ENCODE measurements at places on chromosomes 2 and 18.

DNA sequence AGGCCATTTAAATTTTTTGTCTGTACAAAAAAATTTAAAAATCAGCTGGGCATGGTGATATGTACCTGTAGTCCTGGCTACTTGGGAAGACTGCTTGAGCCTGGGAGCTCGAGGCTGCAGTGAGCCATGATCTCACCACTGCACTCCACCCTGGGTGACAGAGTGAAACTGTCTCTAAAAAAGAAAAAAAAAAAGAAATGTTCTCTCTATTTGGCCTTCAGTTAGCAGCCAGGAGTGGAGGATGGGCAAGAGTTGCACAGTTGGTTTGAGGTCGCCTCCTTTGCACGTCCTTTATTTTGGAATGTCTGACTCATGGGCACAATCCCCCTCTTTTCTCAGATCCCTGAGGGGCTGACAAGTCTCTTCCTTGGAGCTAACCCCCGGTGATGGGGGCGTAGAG lies 26.3 kb downstream of the ITM2C start:
- DNase-seq = no peak

GRCh38 chr2:10014418-10015190 lies 28.7 kb upstream of the KLF11 start:
- DNase-seq = no peak

DNA sequence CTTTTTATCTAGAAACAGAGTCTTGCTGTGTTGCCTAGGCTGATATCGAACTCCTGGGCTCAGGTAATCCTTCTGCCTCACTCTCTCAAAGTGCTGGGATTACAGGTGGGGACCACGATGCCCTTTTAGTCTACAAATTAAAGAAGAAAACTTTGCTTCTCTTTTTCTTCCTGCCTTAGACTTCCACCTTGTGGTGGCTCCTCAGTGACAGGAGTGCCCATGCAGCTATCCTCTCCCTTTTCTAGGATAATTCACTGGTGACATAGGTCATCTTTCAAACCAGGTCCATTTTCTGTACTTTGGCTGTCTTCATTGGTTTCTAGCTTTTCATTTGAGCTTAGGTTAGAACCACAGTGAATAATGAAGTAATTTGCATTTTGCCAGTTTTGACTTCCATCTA lies 13.6 kb downstream of the DCAF17 start:
- no peak for DNase-seq

GRCh38 chr2:159050426-159050825 lies 82.0 kb downstream of the TANC1 start:
- DNase-seq = no peak

DNA sequence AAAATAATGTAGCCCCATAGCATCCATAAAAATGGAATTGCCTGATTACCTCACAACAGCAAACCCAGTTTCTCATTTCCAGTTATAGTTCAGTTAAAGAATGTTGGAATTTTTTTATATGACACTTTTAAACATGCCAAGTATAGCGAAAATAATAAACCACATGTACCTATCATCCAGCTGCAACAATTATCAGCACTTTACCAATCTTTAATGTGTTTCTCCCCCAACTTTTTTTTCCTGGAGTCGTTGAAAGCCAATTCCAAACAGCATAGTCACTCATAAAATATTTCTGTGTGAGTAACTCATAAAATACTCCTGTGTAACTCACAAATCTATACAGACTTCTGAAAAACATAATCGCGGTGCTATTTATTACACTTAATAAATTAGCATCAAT lies 38.1 kb downstream of the SMAD4 start:
- DNase-seq = no peak

DNA sequence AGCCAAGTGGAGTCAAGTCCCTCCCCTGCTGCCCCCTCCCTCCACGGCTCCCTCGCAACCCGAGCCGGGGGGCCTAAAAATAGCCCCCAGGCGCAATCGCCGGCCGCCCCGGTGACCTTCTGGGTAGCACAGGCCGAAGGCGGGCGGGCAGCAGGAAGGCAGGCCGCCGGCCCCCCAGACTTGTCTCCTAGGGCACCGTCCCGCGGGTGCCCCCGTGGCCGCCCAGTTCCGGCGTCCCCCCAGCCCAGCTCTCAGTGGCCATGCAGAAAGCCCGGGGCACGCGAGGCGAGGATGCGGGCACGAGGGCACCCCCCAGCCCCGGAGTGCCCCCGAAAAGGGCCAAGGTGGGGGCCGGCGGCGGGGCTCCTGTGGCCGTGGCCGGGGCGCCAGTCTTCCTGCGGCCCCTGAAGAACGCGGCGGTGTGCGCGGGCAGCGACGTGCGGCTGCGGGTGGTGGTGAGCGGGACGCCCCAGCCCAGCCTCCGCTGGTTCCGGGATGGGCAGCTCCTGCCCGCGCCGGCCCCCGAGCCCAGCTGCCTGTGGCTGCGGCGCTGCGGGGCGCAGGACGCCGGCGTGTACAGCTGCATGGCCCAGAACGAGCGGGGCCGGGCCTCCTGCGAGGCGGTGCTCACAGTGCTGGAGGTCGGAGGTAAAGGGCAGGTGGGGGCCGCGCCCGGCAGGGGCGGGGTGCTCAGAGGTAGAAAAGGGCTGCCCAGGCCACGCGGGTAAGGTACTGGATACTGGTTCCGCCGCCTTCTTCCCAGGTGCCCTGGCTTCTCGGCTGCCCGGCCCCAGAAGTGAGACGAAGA lies at the start of gene SPEG:
SPEG (plus strand) TSS at position 126 of the 808 bp plus-strand sequence; CDS start at position 261, 135 bp downstream.
- no peak for DNase-seq

- DNase-seq = no peak
Measured at GRCh38 chr2:25453199-25453905, 111.6 kb upstream of the DNMT3A start.

DNA sequence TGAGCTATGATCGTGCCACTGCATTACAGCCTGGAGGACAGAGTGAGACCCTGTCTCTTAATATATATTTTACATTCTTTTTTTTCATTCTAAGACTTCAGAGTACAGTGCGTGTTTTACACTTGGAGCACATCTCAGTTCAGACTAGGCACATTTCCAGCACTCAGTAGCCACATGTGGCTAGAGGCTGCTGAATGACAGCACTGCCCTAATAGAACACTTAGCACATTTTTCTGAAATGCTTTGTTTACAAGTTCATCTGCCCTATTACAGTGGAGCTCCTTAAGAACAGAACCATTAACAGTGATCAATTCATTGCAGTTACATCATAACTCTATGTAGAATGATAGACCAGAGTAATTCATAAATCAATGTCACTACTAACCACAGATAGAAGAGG lies 138.1 kb downstream of the SUCLG1 start:
- DNase-seq = no peak

- DNase-seq = no peak
Measured at GRCh38 chr2:240226672-240227537, 86.4 kb upstream of the OTOS start.

- no peak for DNase-seq
Measured at GRCh38 chr2:51031021-51031780, 731 bp downstream of the NRXN1 start.

GRCh38 chr18:66461344-66461743 lies 142.5 kb downstream of the CDH19 start:
- no peak for DNase-seq

DNA sequence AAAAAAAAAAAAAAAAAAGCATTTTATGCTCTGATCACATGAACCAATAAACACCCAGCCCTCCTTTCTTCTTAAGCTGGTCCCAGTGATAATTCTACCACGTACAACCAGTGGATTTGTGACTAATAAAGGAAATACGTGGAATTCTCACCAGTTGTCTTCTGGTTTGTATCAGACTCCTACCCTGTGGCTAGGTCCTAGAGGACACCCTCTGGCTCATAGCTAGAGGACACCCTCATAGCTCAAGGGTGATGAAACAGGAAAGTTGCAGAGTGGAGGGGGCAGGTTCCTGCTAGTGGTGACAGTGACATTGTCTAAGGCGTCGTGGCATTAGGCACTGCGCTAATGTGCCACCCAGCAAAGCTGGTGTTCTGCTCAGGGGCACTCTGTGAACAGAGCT lies 167.8 kb downstream of the BCL11A start:
- DNase-seq = no peak

- no peak for DNase-seq
Measured at GRCh38 chr2:105399207-105399861, 483 bp upstream of the FHL2 start.

GRCh38 chr18:36665952-36666351 lies 162.8 kb downstream of the TPGS2 start:
- DNase-seq = no peak

GRCh38 chr18:13463526-13464210 lies 245.1 kb downstream of the LDLRAD4 start:
- DNase-seq = peak; percentile 24

DNA sequence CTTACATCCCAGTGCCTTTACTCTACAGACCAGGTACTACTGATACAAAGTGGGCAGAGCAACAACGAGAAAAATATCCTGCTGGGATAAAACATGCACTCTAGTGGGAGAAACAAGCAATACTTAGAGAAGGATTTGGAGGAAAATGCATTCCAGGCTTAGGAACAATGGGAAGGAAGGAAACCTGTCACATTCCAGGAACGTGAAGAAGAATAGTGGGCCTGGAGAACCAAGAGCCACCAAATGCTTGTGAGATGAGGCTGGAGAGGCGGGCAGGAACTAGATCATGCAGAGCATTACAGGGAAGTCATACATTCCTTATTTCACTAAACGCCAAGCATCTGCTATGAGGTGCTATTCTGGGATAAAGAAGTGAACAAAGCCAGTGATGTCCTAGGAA lies 342.3 kb downstream of the DCC start:
- no peak for DNase-seq

DNA sequence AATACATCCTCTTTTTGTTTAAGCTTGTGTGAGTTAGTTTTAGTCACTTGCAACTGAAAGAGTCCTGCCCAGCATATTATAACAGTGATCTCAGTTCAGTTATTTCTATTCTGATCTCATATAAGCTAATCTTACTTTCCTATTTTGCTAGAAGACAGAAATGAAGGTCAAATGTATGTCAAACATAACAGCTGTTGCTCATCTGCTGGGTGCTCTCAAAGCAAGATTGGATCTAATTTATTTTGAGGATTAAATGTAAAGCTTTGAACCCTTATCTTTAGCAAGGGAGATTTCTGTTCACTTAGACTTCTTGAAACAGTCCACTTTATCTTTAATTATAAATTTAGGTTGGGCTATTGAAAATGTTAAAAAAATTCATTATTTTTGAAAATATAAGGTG lies 31.2 kb downstream of the CRYGD start:
- DNase-seq = no peak

DNA sequence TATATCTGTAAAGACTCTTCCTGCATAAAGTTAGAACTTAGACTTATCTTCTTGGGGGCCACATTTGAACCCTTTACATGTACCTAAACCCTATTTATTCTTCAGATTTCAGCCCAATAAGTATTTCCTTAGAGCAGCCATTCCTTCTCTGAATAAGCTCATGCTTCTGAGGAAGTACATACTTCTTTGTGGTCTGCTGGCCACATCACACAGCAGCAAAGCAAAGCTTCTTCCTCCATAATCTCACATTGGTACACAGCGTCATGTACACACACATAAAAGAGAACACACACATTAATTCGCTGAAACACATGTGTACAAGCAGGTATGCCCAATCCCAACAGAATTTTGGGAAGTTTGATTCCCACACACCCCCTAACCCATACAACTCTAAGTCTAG lies 331.0 kb downstream of the CDH2 start:
- DNase-seq = no peak

DNA sequence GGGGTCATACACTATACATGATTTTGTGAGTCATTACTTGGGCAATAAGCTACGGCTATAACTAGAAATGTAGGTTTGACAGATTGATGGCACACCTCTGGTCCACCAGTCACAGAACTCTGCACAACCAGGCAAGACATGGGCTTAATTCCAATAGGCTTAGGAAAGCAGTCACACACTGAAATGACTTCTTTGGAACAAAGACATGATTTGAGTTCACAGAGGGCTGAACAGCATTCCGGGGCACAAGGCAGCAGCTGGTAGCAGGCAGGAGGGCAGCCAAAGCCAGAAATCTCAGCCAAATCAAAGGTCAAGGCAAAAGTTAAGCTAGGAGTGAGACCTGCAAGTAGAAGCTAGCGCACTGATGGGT lies 27.4 kb downstream of the FABP1 start:
- DNase-seq = no peak

DNA sequence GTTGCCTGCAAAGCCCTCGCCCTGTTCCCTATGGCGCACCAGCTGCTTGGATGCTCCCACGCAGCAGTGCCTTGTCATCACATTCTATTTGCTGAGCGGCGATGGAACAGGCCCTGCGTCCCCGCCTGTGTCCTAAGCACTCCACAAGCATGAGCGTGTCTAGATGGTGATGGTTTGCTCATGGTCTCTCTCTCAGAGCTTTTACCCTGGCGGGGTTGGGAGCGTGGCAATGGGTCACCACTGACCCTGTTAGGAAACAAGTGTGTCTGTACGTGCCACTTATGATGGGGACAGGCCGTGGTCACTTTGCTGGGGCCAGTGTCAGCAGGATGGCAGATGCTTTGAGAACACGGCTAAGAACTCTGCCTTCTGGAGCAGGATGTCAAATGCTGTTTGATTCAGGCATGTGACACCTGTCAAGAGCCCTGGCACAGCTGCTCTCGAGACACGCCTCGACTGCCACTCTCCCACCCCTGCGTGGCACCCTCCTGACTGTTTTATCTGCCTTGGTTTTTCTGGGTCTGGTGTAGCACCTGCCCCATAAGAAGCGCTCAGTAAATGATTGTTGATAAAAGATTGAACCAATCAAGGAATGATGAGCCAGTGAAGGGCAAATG lies 44.2 kb downstream of the RRM2 start:
- DNase-seq = no peak

- DNase-seq = no peak
Measured at GRCh38 chr2:7973801-7974480, 707.9 kb upstream of the ID2 start.

GRCh38 chr18:76528477-76529432 lies 33.7 kb upstream of the ZNF516 start:
- no peak for DNase-seq

DNA sequence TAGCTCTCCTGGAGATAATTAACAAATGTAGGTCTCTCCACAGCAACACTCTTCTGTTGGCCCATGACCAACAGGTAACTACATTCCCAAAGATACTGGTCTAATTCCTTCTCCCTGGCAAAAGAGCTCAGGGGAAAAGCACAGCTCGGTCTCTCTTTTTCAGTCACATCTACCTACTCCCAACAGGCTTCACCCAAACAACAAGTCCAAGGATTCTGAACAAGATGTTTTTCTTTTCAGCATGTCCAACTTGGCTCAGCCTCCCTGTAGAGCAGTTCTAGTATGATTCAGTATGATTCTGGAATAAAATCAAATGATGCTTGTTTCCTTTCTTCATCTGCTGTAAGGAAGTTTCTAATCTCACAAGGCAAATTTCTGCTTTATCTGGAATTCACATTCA lies 1704.8 kb upstream of the PIK3C3 start:
- DNase-seq = no peak

DNA sequence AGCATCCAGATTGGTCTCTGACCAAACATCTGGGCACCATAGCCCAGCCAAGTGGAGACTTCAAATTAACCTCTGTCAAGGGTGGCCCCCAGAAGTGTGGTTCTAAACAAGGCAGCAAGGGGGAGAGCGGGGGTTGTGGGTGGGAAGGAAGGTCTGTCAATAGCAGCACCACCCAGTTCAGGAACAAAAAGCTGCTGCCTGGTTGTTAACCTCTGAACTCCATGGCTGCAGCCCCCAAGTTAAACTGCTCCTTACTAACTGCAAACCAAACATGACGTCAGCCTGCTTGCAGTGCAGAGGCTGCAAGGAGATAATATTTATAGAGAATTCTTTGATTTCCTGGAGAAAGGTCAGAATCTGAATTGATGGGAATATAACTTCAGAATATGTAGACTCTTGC lies 76.5 kb downstream of the ARL4C start:
- DNase-seq = no peak

Measured in anterior cingulate cortex (tissue), 58 donors.